NCI-H1105 treated with DMSO at 0.1 percent for 48 hours (cell line): ENCODE measurements at places on chromosomes 3 and 15.

- no peak for DNase-seq
Observed at GRCh38 chr15:93093765-93094164, 4.8 kb upstream of the RGMA start.

DNA sequence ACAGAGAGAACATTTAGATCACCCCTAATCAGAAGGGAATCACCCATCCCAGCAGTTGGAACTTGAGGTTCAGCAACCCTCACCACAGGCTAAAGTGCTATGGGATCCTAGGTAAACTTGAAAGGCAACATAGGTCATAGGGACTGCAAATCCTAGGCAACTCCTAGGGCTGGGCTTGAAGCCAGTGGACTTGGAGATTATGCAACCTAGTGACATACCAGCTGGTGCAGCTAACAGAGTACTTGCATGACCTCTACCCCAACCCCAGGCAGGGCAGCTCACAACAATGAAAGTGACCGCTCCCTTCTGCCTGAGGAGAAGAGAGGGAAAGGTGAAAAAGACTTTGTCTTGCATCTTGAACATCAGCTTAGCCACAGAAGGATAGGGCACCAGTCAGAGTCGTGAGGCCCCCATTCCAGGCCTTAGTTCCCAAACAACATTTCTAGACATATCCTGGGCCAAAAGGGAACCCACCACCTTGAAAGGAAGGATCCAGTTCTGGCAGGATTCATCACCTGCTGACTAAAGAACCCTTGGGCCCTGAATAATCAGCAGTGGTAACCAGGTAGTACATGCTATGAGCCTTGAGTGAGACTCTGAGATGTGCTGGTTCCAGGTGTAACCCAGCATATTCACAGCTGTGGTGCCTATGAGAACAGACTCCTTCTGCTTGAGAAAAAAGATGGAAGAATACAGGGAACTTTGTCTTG, 37.6 kb upstream of the FBN1 start:
- DNase-seq = no peak

DNA sequence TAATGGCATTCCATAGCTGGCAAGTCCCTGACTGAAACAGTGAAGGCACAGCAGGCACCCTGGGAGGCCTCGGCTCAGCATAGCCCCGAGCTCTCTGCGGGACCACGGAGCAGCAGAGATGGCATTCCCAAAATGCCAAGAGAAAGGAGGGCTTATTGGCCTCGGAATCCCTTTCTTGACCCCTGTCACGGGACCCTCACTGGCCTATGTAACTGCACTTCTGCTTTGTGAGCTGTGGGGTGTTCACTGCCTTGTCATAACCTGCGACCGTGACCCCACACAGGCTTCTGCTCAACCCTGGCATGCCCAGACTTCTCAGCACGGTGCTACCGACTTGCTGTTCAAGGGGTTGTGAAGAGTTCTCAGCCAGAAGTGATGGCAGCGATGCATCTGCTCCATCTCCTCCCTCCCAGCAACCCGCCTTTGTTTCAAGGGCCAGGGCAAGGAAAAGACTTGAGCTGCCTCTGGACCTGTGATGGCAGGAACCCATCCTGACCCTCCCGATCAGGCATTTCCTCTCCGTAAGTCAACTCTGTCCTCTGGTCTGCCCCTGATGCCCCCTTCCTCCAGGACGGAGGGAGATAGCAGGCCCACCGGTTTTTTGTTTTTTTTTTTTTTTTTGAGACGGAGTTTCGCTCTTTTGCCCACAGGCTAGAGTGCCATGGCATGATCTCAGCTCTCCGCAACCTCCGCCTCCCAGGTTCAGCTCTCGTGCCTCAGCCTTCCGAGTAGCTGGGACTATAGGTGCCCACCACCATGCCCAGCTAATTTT, 30.5 kb downstream of the EHD4 start:
- no peak for DNase-seq

DNA sequence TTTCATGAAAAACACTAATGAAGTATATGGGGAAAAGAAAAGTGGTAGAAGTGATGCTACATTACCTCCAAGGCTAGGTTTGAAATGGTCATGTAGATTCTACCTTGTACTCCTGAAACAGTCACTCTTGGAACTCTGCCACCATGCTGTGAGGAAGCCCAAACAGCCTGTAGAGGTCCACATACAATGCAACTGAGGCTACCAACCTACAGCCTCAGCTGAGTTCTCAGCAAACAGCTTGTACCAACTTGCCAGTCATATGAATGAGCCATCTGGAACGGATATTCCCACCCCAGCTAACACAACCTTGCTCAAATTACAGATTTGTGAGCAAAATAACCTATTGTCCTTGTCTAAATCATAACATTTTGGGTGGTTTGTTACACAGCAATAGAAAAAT, 193.5 kb downstream of the ULK4 start:
- DNase-seq = no peak

DNA sequence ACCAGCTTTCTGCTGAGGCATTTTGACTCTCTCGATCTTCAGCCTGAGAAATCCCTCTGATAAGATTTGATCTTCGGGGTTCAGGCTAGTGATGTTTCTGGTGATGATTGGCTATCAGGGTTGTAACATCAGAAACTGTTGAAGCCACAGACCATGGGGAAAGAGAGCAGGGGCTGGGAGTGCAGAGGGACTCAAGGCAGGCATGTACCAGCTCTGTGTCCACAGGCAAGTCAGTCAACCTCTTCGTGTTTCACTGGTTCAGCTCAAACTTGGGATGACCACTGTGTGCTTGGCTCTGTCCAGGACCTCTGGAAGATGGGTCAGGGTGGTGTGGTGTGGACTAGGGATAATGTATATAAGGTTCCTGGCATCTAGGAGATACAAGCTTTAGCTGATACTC, 116.5 kb downstream of the EEFSEC start:
- DNase-seq = no peak
